ENCODE measurements at places on chromosomes 11 and 22.

- no peak for DNase-seq
Measured at GRCh38 chr11:119120639-119121007, 757 bp upstream of the HINFP start.

DNA sequence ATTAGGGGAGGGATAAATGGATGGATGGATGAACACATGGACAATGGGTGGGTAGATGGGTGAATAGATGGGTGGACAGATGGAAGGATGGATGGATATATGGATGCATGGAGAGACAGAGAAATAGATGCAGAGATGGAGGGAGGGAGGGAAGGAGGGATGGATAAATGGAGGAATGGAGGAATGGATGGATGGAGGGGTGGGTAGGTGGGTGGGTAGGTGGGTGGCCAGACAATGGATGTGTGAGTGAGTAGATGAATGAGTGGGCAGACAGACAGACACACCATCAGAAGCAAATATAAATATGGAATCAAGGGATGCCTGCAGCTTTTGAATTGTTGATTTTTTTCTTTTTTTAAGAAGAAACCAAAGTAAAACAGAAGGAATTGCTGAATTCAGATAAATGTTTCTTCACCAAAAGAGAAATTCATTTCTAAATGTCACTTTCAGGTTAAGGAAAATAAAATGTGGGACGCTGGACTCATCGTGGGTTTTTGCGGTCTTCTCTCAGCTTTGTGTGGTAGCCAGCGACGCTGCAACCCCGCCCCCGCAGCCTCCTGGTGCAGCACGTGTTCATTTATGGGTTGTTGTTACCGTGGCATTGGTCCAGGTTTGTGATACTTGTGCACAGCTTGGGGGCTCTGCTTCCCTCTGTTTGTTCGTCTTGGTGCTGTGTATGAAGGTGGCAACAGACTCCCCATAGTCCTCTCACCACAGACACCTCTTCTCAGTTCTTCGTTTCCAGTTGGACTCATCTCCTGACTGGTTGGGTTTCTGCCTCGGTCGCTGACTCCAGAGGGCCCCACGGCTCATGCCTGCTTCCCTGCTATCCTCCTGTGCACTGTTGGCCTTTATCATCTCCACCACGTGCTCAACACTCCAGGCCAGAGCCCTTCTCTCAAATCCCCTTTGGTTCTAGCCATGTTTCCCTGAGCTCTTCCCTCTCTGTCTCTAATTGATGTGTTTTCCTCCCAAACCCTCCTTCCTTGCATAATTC, 76.4 kb downstream of the CDKN1C start:
- no peak for DNase-seq

GRCh38 chr11:9575260-9576240, 2.1 kb downstream of the WEE1 start:
- DNase-seq, result peak; percentile 42

- DNase-seq, result no peak
Measured at GRCh38 chr11:8289492-8289918, 25.8 kb upstream of the LMO1 start.

- DNase-seq, result no peak
Measured at GRCh38 chr11:71472357-71472885, 19.4 kb downstream of the NADSYN1 start.
